ENCODE measurements at places on chromosomes 5 and 9.

- no peak for DNase-seq
Measured at GRCh38 chr5:122444411-122444810, 132.4 kb downstream of the SNCAIP start.

GRCh38 chr5:56409331-56410190 is 176.4 kb upstream of the ANKRD55 start:
- DNase-seq, result peak; percentile 77

DNA sequence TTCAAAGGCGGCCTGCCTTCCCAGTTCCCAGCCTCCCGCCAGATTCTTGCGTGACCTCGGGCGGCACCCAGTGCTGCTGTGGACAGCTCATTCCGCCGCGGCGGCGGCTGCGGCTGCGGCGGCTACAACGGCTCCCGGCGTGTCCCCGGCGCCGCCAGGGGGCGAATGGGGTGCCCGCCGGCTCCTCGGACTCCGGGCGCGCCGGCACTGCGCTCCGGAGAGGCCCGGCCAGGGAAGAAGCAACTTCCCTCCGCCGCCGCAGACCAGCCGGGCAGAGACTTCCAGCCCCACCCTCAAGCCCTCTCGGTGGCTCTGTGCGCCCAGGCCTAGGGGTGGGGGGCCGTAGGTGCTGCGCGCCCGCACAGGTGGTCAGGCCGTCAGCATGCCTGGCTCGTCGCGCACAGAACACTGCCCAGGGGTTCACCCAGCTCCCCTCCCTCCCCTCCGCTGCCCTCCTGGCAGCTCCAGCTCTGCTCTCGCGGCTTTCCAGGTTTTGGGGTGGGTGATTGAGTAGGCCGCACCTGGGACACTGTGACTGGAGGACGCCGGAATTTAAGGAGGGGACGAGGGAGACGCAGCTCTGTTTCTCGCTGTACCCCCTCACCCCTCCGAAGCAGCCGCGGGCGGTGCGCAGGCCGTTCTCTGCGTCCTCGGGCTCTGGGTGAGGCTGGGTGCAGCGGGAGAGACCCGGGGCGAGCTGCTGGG is 20.2 kb downstream of the IGIP start:
- peak; percentile 53 for DNase-seq

DNA sequence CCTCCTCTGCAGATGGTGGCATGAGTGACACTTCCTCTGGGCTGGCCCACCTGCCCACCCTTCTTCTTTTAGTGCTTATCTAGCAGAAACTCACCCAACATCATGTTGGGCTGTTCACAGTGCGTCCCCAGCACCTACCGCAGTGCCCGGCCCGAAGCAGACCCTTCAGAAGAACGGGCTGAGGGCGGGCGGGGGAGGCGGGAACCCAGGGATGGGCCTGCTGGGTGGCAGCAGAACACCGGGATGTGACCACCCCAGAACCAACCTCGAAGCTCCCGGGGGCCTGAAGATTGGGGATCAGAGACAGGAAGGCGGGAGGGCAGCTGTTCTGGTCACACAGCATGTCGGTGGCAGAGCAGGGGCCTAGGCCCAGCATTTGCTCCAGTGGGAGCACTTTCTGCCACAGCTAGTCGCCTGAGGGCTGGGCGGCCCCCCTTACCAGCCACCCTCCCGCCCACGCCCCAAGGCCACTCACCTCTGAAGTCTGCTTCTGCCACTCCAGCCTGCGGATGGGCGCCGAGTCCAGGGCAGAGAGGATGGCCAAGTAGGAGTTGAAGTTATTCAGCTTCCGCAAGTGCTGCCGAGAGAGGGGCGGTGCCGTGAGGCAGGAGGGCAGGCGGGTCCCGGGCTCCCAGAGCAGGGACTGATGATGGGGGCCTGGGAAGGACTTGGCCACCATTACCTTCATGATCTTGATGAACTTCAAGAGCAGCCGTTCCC is 38.7 kb downstream of the PRRT1B start:
- DNase-seq, result no peak

DNA sequence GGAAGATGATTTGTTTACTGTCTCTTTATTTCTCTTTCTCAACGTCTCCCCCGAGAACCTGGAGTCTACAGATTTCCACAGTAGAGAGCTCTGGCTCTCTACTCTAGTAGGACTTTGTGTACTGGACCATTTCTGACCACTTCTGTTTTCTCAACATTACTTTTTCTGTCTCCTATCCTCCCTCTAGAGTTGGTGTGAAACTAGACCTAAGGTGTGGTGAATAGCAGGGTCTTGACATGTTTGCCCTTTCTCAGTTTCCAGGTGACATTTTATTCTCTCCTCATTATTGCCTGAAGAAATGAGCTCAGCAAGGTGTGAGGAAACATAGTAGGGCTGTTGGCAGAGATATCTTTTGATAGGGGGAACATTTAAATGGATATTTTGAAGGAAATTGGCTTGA is 62.1 kb upstream of the IL6ST start:
- no peak for DNase-seq

GRCh38 chr5:174177531-174177930 is 132.0 kb downstream of the NSG2 start:
- no peak for DNase-seq

All from amniotic stem cell (primary cell).